Dermis blood vessel endothelial cell (primary cell): ENCODE measurements at places on chromosomes 2 and 18.
A peak's percentile ranks its signal among the peaks of the same experiment; 100 is the strongest.

GRCh38 chr2:51247252-51247805 lies 215.4 kb upstream of the NRXN1 start:
- no peak for DNase-seq

DNA sequence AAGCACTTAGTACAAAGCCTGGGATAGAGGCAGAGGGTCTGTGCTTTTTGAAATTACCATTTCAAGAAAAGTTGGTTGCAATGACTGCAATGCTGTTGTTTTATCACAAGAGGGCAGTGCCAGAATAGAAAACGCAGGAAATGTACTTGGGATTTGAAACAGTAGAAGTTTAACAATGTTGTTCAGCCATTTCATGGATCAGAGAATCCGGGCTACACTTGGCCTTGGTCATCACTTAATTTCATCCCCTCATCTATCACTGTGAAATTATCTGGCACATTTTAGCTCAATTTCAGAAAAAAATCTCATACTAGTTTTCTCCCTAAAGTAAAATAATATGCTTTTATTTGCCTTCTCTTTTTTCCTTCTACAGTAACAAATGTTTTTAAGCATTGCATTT lies 70.8 kb downstream of the RAPGEF4 start:
- peak; percentile 76 for DNase-seq

- no peak for DNase-seq
These were observed 2.4 kb downstream of the MOGAT1 start for GRCh38 chr2:222673883-222674282.

DNA sequence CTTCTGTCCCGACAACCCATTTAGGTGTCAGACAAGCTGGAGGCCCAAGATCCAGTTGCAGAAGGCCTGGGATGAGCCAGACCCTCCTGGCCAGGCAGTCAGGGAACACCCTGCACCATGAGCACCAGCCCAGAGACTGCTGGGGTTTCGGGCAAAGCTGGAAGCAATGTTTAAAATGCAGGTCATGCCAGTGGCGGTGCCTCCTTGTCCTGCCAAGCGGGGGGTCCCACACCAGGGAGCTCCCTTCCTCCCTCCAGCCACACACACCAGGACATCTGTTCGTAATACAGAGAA lies 230.2 kb downstream of the ATAD2B start:
- no peak for DNase-seq

DNA sequence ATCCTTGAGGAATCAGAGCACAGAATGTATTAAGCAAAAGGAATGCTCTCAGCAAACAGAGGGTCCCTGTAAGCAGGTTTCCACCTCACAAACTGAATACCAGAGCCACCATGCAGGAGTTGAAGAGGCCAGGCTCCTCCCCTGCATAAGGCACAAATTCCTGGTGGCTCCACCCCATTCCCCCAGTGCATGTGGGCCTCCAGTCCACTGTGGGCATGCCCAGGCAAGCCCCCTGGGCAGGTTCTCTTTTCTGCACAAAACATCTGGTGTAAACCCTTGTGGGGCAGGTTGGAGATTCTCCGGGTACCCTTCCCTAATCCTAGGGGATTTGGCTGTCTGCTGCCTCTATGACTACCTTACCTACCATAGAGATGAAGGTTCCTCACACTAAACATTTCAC lies 166.5 kb downstream of the PTPRM start:
- DNase-seq = no peak

GRCh38 chr2:241009601-241010530 lies 11.4 kb downstream of the SNED1 start:
- DNase-seq = peak; percentile 75

DNA sequence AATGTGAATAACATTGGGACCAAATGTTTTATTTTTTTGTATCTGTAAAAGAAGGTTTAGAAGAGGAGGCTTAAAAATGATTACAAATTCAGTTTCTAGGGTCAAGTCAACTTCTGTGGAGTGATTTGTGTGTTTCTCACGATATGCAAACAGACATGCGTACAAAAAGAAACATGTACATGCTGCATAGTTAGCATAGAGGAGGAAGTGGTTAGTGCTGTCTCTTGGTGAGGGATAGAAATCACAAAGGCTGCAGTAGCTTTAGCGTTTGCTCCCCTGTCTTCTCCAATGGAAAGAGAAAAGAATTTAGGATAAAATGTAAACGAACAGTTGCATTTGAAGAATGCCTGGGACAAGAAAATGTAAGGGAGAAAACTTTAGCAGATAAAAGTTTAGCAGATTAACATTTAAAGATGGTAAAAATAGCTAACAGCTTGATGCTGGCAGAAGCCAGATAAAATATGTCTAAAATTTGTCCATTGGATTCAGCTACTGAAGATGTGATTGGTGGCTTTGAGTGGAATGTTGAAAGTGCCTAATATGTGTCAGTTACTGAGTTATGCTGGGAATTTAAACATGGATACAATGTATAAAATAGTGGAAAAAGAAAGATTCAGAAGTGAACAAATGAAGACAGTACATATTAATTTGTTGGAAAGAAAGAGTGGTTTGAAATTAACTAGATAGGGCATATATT lies 44.9 kb downstream of the MALT1 start:
- DNase-seq = no peak

DNA sequence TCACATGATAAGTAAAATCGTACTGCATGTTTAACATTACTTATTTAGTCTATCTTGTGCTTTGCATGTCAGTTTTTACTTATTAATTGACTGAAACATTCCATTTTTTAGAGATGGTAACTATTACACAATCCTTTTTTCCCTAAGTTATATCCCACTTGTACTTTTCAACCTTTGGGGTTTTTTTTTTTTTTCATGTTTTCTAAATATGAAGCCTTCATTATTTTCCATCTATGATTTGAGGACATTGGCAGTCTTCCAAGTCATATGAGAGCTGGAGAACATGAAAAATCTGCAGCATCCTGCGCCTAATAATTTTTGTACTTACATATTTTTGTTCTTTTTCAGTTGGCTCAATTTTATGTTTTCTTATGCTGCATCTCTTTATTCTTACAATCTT lies 113.9 kb downstream of the MYO1B start:
- DNase-seq = peak; percentile 61

GRCh38 chr2:220876080-220876824 lies 695.9 kb downstream of the EPHA4 start:
- DNase-seq = no peak

- no peak for DNase-seq
These were observed 28.9 kb downstream of the ZNF532 start for GRCh38 chr18:58893388-58894099.

DNA sequence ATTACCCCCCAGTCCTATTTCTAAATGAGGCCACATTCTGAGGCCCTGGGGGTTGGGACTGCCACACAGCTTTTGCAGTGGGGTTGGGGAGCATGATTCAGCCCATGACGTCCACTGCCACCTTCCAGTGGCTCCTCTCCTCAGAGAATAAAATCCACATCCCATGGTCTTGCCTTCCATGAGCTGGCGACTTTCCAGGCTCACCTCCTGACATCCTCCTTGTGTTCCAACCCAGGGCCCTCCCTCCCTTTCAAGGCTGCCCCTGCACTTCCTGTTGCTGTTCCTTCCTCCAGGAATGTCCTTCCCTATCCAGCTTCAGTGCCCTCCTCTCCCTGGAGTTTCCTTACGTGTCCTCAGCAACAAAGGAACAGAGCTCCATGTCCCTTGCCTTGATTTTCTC lies 187.3 kb upstream of the ID2 start:
- DNase-seq = no peak

GRCh38 chr2:41598161-41598894 lies 449.5 kb upstream of the PKDCC start:
- DNase-seq = no peak

GRCh38 chr2:232511336-232511890 lies 8.8 kb upstream of the PRSS56 start:
- no peak for DNase-seq

DNA sequence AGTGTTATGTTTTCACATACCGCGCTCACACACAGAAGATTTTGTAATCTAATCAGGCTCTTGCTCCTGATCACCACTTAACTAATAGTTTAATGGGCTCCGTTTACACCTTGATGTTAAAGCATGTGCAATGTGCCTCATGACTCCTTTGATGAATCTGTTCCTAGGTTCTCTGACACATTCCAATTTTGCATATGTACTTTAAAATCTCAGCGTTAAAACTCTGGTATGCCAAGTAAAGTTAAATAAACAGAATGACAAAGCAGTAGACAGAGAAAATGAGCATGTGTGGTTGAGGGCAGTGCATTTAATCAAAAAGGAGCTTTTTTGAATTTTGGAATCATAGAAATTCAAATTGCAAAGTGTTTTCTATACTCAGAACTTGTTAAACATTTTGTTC lies 96.4 kb downstream of the TCF4 start:
- DNase-seq = no peak

GRCh38 chr18:77001979-77002378 lies 130.6 kb downstream of the MBP start:
- no peak for DNase-seq

- no peak for DNase-seq
These were observed 7.3 kb upstream of the CRYBA2 start for GRCh38 chr2:219000569-219000960.

GRCh38 chr2:239152916-239153305 lies 247.9 kb downstream of the HDAC4 start:
- no peak for DNase-seq

GRCh38 chr2:237879058-237879430 lies 19.6 kb downstream of the RAMP1 start:
- DNase-seq = peak; percentile 33

- no peak for DNase-seq
These were observed 270.1 kb upstream of the SIX2 start for GRCh38 chr2:45279356-45279755.

DNA sequence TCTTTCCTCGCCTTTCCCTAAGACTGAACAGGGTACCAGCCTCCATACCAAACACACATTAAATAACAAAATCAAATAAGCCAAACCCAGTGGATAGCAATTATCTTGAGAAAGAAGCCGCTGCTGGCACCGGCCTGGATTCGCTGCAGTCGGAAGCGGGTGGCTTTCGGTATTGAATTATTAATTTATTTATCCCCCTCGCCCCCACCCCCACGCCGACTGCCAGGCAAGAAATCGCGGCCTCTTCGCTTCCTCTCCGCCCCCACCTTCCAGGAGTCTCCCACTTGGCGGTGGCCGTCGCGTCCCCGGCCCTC lies 370 bp upstream of the ZNF804A start:
- no peak for DNase-seq

DNA sequence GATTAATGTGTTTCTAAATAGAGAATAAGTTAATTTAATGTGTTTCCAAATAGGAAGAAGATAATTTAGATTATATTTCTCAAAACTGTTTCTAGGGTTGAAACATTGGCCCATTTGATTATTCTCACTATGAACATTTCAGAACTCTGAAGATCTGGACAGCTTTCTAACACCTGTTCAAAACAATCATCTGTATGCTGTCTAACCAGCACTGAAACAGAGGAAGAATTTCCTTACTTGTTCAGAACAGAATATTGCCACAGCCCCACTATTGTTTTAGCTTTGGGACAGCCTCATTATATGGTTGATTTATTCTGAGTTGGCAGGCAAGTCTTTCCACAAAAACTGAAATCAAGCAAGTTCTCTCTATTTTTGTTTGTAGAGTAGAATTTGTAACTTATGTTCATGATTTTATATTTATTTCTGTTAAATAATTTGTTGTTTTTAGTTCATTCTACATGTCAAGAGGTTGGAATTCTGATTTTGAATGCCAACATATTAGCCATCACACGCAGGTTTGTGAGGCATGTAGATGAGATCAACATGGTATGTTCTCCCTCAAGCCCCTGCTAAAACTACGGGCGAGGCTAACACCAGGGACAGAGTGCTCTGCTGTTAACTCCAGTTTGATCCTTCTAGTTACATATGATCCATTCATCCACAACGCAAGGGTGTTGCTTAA lies 11.2 kb downstream of the IL18RAP start:
- no peak for DNase-seq

DNA sequence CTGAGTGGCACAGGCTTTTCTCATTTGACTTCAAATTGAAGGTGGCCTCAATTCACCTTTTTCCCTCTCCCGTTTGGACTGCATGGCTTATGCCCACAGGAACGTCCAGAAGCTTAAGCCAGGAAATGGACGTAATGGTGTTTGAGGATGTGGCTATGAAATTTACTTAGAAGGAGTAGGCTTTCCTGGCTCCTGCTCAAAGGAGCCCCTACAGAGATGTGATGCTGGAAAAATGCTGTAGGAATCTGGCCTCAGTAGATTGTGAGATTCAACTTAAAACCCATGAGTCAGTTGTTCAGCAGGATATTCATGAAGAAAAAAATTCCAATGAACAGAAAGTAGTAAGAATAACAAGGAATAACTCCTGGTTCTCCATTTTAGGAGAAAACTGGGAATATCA lies 129.0 kb downstream of the ICOS start:
- DNase-seq = no peak

DNA sequence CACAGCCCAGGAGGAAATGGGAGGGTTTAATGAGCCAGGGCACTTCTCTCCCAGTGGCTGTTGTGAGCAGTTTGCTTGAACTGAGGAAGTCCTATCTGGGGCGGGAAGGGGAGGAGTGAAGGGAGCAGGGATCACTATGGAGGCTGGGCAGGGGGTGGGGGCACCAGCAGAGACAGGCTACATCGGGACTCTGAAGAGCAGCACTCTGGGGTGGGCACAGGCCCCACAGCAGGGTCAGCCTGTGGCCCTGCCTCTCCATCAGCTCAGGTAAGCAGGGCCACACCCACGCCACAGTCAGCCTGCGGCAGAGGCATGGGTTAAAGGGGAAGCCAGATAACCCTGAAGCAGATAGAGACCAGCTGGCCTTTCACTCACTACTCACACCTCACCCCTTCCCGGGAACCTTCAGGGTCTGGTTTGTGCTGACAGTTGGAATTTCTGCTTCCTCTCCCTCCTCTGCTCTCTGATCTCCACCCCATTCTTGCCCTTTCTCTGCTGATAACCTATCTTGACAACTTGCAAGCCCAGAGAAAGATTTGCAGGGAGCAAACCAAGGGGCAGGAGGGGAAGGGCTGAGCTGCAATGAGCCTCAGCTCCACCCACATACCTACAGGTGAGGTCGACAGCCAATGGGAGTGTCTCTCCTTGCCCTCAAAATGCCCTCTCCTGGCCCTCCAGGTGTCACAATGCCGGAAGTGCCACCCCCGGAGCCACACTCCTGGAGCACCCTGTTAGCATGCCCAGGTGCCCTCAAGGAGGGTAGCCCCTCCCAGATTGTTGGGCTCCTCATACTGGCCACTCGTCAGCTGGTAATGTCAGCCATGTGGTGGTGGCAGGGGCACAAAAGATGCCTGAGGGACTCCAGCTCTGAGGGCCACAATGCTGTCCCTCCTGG lies 3.7 kb downstream of the SIGLEC15 start:
- DNase-seq = no peak

DNA sequence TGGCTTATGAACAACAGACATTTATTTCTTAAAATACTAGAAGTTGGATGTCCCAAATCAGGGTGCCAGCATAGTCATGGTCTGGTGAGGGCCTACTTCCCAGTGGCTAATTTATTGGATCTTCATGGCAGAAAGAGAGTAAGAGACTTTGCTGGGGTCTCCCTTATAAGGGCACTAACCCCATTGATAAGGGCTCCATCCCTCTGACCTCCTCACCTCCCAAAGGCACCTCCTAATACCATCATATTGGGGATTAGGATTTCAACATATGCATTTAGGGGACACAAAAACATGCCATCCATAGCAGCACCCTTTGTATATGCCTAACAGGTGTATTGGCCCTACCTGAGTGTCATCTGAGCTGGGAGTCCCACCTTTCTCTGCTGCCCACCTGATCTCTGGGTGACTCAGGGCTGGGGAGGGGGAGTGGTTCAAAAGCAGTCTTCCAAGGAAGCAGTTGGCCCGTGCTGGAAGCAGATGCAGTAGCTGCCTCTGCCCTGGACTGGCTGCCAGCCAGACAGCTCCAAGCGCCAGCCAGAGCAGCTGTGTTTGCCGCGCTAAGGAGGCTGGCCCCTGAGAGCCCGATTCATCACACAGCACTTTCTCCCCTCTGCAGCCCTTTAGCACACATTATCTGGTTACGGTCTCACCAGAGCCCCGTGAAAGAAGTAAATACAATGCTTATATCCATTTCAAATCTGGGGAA lies 84.6 kb downstream of the SMAD7 start:
- peak; percentile 93 for DNase-seq
